Islet precursor cell (in vitro differentiated cells): ENCODE measurements at places on chromosomes 5 and 9.

GRCh38 chr9:77475641-77476473, 172.3 kb downstream of the GNA14 start:
- no peak for DNase-seq

GRCh38 chr9:132585954-132586829, 3.8 kb downstream of the BARHL1 start:
- DNase-seq = no peak

DNA sequence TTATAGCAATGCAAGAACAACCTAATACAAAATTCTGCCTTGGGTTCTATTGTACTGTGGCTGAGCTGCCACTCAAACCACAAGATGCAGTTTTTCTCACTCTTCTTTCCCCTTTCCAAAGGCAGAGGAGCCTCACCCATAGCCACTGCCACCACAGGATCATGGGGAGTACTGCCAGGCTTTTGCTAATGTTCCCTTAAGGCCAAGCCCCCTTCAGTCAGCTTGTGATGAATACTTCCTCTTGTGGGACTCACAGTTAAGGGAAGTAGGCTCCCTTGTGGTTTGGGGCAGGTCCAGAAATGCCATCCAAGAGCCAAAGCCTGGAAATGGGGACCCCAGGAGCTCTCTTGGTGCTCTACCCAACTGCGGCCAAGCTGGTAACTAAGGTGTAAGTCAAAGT, 258.7 kb downstream of the SPATA31D1 start:
- DNase-seq = no peak

- no peak for DNase-seq
Observed at GRCh38 chr5:164375051-164375450, 869.6 kb downstream of the MAT2B start.

GRCh38 chr9:124355039-124355940, 60.0 kb downstream of the PSMB7 start:
- peak; percentile 50 for DNase-seq

- no peak for DNase-seq
Observed at GRCh38 chr9:6793203-6793602, 35.4 kb downstream of the KDM4C start.

GRCh38 chr9:69180670-69181069, 6.6 kb downstream of the TJP2 start:
- DNase-seq = peak; percentile 82

GRCh38 chr5:172521338-172521932, 67.1 kb upstream of the SH3PXD2B start:
- DNase-seq = no peak

- DNase-seq = no peak
Observed at GRCh38 chr5:25540628-25541027, 895.9 kb upstream of the CDH10 start.

- DNase-seq = no peak
Observed at GRCh38 chr9:38699337-38699736, 20.6 kb downstream of the FAM240B start.

DNA sequence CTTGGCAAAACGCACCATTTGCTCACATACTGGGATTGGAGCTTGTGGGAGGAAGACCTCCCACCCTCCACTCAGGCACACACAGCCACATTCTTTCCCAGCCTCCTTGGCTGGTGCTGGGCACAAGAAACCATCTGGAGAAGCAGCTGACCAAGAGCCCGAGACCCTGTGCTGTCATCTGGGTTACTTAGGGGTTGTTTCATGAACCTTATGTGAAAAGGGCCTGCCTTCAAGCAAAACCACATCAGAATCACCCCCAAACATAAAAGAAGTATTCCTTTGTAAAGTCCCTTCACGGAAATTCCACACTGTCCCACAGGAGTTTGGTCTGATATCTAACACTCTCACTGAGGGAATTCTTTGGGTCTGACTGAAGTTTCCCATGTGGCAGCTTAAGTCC, 172.1 kb downstream of the NR3C1 start:
- no peak for DNase-seq

DNA sequence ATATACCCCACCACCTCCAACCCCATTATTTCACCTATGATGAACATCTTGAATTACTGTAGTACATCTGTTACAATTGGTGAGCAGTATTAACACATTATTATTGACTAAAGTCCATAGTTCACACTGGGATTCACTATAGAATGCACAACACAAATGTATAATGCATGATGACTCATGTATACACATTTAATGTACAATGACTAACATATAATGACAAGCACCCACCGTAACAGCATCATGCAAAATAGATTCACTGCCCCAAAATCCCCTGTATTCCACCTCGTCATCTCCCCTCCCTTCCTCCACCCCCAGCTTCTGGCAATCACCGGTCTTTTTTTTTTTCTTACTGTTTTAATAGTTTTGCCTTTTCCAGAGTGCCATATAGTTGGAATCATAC, 47.1 kb upstream of the NEK6 start:
- DNase-seq = no peak

DNA sequence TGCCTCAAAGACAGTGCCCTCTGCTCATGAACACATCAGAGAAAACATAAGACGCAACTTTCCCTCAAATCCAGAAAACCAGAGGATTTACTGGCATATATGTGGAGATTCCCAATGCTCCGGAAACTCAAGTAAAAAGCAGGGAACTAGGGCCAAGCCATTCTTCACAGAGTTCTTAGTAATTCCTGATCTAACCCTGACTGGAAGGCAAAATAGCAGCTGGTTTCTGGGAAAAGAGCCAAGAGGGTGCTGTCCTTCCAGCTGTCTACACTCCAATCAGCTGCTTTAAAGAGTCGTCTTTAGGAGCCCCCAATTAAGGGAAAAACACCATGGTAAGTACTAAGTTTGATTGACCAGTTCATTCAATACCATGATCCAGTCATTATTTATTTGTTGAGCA, 49.6 kb downstream of the GNA14 start:
- no peak for DNase-seq

- no peak for DNase-seq
Observed at GRCh38 chr9:15834541-15834940, 281.7 kb downstream of the CCDC171 start.

DNA sequence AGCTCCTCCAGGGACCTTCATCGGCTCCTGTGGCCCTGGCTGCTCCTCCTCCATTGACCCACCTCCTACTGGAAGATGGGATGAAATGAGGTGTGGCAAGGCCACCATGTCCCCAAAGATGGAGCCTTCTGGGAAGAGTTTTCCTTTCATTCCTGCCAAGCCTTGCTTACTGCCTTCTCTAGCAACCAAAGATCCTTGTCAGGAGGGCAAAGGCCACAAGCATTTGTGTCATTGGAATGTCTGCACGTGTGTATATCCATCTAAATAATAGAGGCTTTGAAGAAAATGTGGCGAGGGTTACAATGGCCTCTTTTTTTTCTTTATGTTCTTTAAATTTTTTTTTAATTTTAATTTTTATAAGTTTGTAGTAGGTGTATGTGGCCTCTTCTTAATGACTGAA, 313.6 kb downstream of the ARHGEF28 start:
- DNase-seq = no peak

DNA sequence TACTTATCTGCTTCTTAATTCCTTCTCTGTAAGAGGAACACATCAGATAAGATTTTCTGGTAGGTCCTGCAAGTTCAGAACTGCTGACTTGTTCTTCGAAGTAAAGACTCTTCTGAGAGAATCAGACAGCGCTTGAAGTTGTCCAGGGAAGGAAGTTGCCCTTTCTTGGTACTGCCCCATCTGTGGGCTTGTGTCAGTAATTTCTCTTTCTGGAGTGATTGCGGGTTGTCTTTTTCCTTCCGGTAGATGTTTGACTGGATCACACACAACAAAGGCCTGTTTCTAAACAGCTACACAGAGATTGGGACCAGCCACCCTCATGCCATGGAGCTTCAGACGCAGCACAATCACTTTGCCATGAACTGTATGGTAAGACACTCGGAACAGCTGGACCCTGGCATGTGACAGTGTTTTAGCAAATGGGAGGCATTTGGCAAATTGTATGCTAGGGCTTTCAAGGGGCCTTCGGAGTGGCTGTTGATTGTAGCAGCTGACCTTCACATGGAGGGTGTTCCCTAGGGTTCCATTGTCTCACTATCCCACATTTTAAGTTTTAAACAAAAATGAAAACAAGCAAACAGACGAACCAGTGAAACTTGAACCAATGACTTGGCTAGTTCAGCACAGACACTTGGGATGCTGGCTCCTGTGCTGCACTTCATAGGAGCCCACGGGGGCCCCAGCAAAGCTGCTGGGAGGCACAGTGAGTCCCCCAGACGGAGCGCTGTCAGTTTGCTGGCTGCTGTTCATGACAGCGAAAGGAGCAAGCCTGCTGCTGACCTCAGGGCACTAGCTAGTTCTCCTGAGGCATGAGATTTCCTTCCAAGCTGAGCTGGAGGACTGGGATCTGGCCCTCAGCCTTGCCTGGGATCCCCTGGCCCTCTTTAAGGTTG, 149.9 kb downstream of the TRIO start:
- DNase-seq = no peak

GRCh38 chr9:133844398-133844784, 106.2 kb upstream of the SARDH start:
- DNase-seq = no peak

GRCh38 chr5:95966005-95966404, 4.4 kb upstream of the ELL2 start:
- no peak for DNase-seq

- DNase-seq = peak; percentile 72
Observed at GRCh38 chr9:99870126-99870525, 36.3 kb upstream of the STX17 start.

DNA sequence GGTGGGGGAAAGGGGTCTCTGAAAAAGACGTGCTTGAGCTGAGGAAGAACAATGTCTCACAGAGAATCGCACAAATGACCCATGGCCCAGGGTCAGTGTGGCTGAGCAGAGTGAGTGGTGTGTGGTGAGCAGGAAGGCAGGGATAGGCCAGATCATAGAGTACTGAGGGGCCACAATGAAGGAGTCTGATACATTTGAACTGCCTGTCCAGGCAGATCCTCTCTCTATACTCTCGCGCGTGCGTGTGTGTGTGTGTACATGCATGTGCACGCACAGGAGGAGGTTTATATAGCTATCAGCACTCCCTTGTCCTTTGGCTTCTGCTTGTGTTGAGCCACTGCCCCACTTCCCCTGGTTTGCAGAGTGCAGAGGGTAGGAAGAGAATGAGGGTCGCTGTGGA, 294.0 kb downstream of the ZNF608 start:
- DNase-seq = no peak

- DNase-seq = no peak
Observed at GRCh38 chr9:86912210-86912609, 35.1 kb downstream of the GAS1 start.

GRCh38 chr9:90025816-90026215, 421.0 kb downstream of the GADD45G start:
- DNase-seq = peak; percentile 94

DNA sequence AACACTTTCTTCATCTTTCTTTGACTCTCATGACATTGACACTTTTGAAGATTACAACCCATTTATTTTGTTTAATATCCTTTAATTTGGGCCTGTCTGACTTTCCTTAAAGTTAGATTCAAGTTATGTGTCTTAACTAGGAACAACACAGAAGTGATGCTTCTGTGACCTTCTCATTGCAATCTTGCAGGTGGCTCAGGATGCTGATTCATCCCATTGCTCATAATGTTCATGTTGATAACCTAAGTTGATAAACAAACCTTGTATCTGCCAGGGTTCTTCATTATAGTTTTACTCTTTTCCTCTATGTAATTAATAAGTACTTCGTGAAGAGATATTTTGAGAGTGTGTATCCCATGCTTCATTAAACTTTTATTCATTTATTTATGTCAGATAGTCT, 107.2 kb upstream of the SHB start:
- no peak for DNase-seq

- DNase-seq = no peak
Observed at GRCh38 chr5:9830184-9830583, 200.0 kb upstream of the TAS2R1 start.

- peak; percentile 96 for DNase-seq
Observed at GRCh38 chr9:128733256-128733655, 9.3 kb upstream of the ZDHHC12 start.

DNA sequence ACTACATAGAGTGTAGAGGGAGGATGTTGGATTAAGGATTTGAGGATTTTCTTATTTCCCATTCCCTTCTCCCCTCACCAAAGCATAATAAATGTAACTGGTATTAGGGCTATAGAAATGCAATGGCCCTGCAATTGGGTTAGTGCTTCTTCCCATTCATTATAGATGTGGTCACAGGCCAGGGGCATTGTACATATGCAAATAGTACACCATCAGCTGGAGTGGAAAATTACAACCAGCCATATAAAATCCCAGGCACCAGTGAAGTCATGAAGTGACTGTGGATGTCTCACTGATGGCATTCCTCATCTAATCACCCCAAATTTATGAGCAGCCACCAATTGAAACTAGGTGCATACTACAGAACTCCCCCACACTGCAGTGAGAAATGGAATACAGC, 105.9 kb downstream of the PLK2 start:
- no peak for DNase-seq

GRCh38 chr5:148963664-148964063, 99.2 kb downstream of the SH3TC2 start:
- DNase-seq = peak; percentile 9

GRCh38 chr9:96117398-96118080, 184.4 kb downstream of the HSD17B3 start:
- DNase-seq = no peak

DNA sequence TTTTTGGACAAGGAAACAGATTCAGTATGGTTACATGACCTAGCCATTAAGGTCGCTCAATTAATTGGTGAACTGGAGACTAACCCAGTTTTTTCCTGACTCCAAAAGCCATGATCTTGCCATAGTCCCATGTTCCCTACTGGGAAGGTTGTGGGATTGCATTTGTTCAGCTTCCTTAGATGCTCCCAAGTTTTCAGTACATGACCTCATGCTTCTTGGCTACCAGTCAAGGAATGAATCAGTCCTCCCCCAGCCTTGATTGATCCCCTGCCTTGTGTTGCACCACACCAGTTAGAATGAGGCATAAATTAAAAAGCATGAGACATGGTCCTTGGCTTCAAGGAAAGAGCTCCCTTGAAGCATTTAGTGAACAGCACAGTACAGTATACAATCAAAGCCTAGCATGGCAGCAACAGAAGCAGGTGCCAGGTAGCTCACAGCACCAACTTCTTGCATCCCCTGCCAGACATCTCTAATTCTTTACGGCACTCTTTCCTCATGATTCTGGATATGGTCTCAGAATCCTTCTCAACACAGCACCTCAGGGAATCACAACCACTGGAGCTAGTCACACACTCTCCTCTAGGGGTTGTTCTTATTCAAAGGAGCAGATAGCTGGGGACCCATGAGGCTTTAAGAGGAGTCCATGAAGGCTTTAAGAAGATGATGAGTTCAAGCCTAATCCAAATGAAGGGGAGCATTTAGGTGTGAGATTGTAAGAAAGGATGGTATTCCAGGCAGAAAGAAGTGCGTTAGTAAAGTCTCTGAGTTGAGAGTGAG, 295.5 kb upstream of the CLINT1 start:
- no peak for DNase-seq

DNA sequence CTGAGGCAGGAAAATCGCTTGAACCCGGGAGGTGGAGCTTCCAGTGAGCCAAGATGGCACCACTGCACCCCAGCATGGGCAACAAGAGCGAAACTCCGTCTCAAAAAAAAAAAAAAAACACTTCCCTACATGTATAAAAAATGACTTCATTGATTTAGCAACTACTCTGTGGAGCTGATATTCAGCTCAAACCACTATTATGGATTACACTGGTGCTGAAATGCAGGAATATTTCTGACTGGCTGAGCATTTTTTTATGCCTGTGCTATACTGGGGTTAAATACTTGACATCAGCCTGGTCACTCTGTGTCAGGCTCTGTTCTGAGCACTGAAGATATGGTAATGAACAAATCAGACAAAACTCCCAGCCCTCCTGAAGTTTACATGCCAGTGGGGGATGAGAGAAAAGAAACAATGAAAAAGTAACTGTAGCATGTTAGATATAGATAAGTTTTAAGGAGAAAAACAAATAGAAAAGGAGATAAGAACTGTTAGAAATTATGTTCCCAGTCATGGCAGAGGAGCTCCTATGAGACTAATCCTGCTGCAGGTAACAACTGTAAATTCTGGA, 22.6 kb upstream of the TTC39B start:
- DNase-seq = no peak
